Activated CD4-positive, alpha-beta T cell treated with anti-CD3 and anti-CD28 coated beads, Interleukin-2, amount 50 U/mL, for 48 hours (primary cell): ENCODE measurements at places on chromosomes 1 and 21.

- DNase-seq: no peak
Measured at GRCh38 chr1:182995894-182996293, 27.3 kb upstream of the LAMC1 start.

DNA sequence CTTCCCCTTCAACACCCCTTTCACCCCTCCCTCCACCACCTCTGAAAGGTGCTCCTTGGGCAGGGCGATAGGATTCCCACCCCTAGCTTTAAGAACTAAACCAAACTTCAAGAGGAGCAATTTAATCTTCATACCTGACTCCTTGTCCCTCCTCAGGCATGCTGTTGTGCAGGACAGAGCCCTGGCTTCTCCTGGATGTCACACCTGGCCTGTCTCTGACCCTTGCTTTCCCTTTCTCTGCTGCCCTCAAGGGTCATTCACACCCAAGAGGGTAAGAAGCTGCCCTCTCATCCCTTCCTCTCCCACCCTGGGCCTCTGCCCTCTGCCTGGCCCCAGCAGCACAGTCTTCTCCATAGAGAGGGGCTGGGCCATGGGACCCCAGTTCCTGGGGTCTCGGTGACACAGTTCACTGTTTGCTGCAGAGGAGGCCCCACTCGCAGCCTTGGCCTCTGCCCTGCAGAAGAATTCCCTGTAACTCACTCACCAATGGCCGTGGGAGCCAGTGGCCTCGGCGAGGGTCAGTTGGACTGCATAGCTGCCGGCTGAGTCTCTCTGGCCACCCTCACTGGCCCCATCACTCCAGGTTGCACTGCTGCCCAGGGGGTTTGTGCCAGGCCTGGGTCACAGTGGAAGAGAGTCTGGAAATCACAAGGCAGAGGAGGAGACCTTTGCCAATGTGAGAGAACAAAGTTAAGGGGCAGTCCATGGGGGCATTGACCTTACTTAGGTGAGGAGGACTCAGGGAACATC, 28.4 kb upstream of the LHX4 start:
- no peak for DNase-seq

GRCh38 chr1:212838145-212838544, 9.3 kb downstream of the SPATA45 start:
- DNase-seq: no peak

DNA sequence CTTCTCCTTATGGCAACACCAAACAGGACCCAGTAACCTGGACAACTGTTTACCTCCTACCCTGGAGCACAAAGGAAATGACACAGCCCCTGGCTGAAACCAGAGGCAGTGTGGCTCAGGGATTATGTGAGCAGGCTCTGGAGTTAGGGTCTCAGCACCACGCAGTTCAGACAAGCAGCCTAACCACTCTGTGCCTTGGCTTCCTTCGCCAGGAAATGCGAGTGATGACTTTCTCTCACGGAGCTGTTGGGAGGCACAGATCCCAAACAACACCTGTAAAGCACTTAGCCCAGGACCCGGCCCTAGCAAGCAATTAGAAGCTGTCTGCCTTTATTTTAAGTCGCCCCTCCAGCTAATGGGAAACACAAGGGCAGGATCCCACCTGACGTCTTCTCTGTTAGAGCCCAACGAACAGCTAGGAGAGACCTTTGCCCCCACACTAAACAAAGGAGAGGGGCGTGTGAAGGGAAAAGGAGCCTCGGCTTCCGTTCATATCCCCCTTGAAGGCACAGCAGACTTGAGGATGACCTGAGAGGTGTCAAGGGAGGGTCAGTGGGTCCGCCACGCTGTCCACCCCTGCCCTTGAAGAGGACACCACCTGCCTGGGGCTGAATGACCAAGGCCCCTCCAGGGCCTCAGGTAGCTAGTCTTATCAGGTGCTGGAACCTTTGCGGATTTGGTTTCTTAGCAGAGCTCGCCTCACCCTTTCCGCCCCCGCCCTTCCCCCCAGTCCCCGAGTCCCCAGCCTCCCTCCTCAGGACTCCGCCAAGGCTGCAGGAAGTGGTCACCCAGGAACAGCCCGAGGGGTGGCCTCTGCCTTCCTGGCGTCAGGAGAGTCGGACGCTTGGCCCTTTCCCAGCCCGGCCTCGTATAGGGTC, 860 bp downstream of the TMEM63A start:
- DNase-seq: peak; percentile 52

DNA sequence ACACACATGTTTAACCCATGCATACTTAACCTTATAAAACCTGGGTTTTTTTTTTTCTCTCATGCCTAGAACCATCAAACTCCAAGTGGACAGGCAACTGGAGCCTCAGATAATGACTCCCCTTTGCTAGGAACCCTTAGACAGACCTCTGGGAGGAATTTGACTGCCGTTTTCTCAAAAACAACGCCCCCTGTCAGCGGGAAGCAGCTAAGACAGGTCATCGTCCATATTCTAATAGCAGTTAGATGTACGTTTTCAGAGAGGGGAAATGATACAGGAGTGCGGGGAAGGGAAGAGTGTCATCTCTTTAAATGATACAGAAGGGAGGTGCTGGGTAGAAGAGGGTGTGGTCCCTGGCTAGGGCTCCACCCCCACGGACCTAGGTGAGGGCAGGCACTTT, 34.7 kb downstream of the LRRC3 start:
- no peak for DNase-seq

DNA sequence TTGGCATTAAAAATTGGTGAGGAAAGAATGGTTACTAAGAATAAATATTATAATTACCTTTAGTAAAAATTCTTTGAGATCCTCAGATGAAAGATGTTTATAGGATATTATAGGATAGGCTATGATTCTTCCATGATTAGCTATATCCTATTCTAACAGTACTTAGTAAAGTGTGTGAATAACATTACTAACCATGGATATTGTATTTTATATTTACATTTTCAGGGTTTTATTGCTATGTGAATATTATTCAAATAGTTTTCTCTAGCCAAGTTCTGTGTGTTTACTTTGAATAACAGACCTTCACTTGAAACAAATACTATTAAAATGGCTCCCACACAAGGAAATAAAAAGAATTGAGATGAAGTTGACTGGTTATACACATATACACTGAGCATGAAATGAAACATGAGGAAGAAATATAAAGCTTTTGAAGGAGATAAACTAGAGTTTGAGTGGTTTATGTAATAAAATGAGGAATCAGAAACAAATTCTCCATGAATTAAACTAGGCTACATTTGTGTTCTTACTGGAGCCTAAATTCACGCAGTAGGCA, 479.4 kb upstream of the PKN2 start:
- DNase-seq: no peak

GRCh38 chr21:43934716-43935705, 70.0 kb downstream of the AGPAT3 start:
- no peak for DNase-seq

DNA sequence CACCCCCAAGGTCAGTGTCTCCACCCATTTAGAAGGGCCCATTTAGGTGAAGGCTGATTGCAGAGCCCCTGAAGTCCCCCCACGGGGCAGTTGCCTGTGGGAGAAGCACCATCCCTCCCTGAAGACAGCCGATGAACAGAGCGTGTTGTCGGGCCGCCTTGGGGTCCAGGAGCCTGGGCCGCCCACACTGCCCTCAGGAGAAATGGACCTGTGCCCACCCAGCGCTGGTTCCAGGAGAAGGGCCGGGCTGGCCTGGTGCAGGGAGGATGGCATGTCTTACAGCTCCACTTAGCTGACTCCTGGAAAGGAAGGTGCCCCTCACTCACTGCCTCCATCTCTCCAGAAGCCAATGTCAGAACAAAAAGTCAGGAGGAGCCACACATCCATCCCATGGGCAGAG, 252.7 kb upstream of the VAMP3 start:
- DNase-seq: no peak

DNA sequence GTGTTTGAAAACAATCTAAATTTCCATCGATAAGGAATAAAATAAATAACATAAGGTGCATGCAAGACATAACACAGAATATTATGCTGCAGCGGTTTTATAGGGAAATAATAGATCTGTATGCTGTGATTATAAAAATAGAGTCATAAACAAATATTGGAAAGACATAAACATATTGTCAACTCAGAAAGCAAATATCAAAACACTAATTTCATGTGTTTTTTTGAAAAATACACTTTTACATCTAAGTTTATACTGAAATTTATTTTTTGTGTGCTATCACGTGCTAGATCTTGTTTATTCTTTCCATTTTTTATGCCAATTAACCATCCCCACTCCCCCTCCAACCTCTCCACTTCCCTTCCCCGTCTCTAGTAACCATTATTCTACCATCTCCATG, 9.4 kb downstream of the OR6K3 start:
- DNase-seq: no peak
